Stimulated activated CD8-positive, alpha-beta memory T cell treated with anti-CD3 and anti-CD28 coated beads, Interleukin-15, amount 100 ng/mL, for 4 hours (primary cell): ENCODE measurements at places on chromosomes 12 and 14.

DNA sequence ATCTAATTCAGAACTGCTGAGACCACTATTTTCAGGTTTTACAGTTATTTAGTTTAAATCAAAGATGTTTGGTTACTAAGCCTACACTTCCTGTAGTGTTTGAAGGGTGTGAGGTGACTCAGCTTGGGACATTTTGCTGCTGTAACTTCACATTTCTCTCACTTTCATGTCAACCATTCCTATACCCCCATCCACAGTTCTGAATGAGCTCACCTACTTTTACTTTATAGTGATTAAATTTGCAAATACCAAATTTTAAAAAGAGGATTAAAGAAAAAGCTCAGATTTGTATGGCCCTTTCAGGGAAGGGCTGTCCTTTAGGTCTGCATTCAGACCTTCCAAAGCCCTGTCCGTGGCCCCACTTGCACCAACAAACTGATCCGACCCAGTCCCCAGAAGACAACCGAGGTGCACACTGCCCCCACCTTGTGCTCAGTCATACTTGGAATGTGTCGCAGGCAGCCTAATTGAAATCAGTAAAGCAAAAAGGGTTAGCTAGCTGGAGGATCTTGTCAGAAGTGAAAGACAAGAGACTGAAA, 174.4 kb downstream of the MON2 start:
- DNase-seq: no peak

DNA sequence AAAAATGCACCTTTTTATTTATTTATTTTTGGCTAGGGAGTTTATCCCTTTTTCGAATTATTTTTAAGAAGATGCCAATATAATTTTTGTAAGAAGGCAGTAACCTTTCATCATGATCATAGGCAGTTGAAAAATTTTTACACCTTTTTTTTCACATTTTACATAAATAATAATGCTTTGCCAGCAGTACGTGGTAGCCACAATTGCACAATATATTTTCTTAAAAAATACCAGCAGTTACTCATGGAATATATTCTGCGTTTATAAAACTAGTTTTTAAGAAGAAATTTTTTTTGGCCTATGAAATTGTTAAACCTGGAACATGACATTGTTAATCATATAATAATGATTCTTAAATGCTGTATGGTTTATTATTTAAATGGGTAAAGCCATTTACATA, 14.9 kb upstream of the SNAPC1 start:
- no peak for DNase-seq

DNA sequence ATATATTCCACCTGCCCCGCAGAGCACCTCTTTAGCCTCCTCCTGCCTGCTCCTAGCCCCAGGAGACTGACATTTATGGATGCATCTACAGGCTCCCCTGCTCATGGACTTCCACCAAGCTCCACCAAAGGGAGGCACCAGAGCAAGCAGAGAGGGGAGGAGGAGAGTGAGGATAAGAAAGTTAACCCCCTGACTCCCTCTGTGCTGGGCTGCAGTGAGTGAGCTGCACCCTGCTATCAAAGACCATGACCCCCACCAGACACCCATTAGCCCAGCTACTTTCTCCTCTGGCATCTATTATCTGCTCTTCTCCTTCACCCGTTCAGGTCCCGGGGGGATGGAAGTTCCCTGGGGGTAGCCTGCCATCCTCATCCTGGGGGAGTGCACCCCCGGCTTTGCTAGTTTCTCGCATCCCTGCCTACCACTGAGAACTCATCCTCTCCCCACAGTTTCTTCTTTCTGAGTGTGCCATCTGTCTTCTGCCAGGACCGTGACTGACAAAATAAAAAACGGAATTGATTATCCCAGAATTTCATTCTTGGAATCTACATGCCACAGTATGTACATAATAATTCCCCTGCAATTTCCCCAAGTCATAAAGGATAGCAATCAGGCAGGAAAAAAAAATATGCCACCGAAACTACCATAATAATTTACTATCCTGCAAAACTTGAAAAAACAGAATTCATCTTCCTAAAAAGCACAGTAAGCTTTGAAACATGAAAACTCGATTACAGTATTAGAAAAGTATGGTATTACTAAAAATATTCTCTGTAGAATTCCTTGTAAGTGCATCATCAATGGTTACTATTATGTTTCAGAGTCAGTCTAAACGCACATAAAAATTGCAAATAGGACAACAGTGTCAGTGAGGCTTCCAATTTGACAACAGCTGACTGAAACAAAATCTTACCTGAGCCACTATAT, 45.2 kb downstream of the FOXN3 start:
- DNase-seq: no peak

DNA sequence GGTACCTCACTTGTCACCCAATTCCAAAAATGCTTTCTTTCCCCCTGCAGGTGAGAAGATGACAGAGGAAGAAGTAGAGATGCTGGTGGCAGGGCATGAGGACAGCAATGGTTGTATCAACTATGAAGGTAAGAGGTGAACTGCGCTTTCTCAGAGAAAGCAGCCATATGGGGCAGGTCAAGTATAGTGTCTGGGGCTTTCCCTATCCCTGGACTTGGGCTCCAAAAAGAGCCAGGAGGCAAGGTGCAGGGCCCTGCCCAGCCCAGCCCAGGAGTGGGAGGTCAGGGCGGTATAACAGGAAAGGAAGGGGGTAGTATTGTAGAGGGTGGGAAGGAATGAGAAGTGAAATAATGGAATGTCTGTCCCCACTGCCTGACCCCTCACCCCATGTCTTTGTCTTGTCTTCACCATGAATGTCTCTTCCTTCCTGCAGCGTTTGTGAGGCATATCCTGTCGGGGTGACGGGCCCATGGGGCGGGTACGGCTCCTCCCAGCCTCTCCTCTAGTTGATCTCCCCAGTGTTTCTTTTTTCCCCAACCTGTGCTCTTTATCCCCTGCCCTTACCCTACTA, 2.1 kb downstream of the MYL6 start:
- DNase-seq: peak; percentile 16

GRCh38 chr12:52521175-52521567, 977 bp upstream of the KRT5 start:
- DNase-seq: no peak

GRCh38 chr14:75705014-75705413, 44.0 kb downstream of the TTLL5 start:
- DNase-seq: no peak

- DNase-seq: no peak
These were observed 81.2 kb downstream of the VCPKMT start for GRCh38 chr14:50035214-50035613.

GRCh38 chr12:46803517-46803916, 22.3 kb downstream of the SLC38A4 start:
- no peak for DNase-seq

- no peak for DNase-seq
These were observed 7.9 kb upstream of the WASHC3 start for GRCh38 chr12:102069707-102070106.

GRCh38 chr12:131049002-131049401, 95.3 kb downstream of the ADGRD1 start:
- DNase-seq: no peak

DNA sequence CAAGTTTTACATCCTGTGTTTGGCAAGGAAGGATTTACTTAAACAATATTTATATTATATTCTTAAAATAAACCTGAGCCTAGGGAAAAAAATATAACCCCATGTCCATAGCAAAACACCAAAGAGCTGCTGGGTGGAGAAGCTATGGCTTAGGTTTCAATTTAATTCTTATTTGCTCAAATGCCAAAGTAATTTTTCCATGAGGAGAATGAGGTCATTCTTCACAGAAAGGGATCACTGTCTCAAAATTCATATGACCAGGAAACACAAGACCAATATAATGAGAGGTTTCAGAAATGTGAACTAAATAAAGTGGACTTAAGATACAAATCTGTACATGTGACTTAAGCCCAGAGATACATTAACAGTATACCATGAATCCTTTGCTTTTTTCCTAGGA, 195.0 kb downstream of the PHLDA1 start:
- no peak for DNase-seq

GRCh38 chr12:107986183-107986582, 142.9 kb upstream of the WSCD2 start:
- no peak for DNase-seq

DNA sequence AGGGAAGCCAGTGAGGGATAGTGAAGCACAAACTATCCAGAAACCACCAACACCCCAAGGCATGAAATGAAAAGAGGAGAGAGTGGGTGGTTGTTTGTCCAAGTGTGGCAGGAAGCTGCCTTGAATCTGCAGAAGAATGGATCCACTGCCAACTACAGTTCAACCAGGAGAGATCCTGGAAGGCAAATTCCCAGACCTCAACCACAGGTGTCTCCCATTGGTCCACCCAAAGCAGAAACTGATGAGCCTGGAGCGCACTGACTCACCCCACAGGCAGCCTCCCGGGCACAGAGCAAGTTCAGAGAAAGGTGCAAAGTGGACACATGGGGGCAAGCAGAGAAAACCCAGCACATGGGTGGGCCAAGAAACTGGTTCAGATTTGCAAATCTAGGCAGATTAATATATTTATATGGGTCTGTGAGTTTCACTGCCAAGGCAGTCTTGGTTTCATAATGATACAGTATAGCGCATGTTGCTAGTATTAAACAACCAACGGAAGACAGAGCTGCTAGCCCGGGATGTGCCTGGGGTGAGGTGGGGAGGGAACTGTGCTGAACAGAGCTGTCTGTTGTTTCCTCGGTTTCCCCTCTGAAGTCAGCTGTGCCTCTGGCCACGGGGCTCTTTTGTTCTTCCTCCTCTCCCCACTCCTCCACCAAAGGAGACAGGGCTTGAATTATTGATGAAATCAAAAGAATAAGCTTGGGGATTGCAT, 416.2 kb upstream of the CCDC196 start:
- DNase-seq: no peak

- no peak for DNase-seq
These were observed 113.4 kb downstream of the PTPN11 start for GRCh38 chr12:112532106-112532505.

DNA sequence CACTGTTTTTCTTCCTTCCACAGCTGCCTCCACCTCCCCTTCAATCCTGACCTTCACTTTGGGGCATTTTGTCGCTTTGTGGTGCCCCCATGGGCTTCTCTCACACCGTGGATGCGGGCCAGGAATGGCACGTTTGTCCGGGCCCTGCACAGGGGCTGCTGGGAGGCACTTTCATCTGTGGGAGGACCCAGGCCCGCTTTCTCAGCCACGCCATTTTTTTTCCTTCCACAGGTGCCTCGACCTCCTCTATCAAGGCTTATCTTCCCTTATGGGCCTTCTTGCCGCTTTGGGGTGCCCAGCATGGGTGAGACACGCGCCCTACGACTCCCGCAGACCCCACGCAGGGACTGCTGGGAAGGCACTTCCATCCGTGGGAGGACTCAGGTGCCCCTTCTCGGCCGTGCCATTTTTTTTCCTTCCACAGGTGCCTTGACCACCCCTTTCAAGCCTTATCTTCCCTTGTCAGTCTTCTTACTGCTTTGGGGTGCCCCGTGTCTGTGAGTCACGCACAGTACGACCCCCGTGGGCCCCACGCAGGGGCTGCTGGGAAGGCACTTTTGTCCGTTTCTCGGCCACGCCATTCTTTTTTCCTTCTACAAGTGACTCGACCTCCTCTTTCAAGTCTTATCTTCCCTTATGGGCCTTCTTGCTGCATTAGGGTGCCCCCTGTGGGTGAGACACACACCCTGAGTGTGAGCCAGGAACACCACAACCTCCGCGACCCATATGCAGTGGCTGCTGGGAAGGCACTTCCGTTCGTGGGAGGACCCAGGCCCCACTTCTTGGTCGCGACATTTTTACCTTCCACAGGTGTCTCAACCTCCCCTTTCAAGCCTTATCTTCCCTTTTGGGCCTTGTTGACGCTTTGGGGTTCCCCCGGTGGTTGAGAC, 270.7 kb downstream of the ALG10 start:
- no peak for DNase-seq

DNA sequence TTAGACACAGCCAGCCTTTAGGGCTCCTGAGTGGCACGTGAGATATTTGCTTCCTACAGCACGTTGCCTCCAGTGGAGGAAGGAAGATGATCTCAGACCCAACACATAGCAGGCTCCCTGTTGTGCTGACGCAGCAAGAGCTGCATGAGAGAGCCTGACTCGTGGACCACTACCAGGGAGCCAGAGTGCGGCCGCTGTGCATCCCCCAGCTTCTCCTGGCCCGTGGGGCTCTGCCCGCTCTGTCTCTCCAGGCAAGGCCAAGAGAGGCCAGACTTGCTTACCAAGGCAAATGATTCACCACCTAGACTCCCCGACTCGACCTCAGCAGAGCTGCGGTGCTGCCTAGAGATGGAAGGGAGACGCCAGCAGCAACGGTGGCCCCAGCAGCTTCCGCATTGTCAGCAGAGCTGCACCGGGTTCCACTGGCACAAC, 37.5 kb downstream of the MAP3K9 start:
- DNase-seq: no peak

GRCh38 chr12:81043979-81044740, 33.7 kb upstream of the ACSS3 start:
- DNase-seq: no peak

DNA sequence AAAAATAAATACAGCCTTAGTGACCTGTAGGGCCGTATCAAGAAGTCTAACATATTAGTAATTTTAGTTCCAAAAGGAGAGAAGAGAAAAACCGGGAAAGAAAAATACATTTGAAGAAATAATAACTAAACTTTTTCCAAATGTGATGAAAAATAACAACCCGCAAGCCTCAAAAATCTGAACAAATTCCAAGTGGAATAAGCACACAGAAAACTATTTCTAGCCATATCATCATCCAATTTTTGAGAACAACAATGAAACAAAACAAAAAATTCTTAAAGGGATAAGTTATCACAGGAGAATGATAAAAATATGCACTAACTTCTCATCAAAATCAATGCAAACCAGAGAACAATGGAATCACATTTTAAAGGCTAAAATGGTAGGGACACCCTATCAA, 198.1 kb upstream of the PLXNC1 start:
- no peak for DNase-seq

DNA sequence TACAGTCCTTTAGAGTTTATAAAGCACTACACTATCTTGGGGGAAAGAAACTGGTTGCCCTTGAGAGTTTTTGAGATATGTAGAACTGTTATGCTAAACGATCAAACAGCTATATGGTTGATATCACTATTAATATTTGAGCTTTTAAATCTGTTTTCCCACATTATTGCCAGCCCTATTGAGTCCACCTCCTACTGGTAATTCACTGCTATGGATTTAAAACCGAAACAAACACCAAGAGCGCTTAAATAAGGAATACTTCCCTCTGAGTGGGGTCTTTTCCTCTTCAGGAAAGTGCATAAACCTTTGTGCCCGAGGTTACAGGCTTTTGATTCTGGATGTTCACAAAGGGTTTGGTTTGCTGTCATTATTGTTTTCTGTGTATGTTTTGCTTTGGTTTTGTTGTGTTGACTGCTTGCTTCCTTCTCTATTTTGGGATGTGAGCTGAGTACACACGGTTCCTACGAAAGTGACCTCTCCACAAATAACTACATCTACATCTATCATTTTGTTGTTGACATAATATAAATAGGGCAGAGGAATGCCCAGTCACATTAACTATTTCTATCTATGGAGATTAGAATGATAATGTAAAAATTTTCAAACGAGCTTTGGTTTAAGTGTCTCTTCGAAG, 44.8 kb downstream of the LGR5 start:
- DNase-seq: no peak

- no peak for DNase-seq
These were observed 36.3 kb upstream of the WDR89 start for GRCh38 chr14:63677891-63678379.

GRCh38 chr12:124720004-124720680, 143.5 kb downstream of the SCARB1 start:
- DNase-seq: no peak

- no peak for DNase-seq
These were observed 30.8 kb upstream of the RIN3 start for GRCh38 chr14:92482621-92483319.

GRCh38 chr12:89225401-89225800, 126.9 kb downstream of the DUSP6 start:
- peak; percentile 79 for DNase-seq
